ENCODE measurements at places on chromosomes 5 and 9.

- no peak for DNase-seq
Observed at GRCh38 chr5:108639366-108639765, 108.3 kb upstream of the FER start.

GRCh38 chr9:114303571-114303970, 19.3 kb upstream of the ORM1 start:
- no peak for DNase-seq

GRCh38 chr9:97803167-97804058, 49.6 kb upstream of the FOXE1 start:
- DNase-seq: peak; percentile 66

DNA sequence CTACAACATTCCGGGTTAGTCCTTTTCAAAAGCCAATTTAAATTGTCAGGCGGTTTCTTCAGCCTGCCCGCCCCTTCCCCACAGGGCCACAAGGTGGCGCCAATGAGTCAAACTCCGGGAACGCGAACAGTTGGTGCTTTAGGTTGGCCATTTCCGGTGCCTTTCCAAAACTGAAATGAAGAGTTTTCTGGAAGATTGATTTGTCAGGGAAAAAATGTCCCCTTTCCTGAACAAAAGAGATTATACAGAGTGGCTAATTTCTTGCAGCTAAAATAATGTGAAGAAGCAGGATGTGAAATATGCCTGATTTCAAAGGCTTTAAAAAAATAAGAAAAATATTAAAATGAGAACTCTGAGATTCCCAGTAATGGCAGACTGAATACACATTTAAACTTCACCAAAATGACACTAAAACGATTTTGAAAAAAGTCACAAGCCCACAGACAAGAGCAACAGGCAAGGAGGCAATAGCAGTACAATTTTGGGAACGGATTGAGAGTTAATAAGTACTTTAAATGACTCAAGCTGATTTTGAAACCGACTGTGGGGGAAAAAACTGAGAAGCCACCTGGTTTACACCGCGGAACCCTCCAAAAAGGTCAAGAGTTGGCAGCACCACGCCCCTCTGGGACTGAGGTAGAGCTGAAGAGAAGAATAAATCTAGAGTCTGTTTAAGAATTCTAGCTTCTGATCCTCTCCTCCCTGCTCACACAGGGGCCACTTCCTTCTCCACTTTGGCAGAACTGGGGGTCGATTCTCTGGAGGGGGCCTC, 45.7 kb downstream of the SLC46A2 start:
- DNase-seq: peak; percentile 63

- no peak for DNase-seq
Observed at GRCh38 chr5:107553117-107553555, 117.6 kb downstream of the EFNA5 start.

DNA sequence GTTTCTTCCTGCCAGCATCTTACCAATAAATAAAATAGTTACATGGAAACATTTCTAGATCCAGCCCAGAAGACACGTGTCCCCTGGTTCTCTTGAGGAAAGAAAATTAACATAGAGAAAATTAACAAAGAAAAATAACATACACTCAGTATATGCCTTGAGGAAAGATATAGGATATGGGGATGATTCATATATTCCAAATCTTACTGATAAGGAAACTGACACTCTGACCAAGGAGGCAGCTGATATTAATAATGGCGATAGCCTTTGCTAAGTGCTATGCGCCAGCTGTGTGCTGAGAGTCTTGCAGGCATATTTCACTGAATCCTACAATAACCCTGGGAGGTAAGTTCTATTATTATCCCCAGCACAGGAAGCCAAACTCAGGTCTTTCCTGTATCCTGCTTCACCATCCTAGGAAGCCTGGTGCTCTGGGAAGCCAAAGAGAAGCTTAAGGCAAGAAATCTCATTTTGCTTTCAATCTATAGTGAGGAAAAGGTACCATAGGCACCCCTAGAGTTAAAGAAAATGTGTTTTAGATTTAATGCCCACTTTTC, 302.7 kb upstream of the NREP start:
- DNase-seq: no peak

- peak; percentile 28 for DNase-seq
Observed at GRCh38 chr5:157993986-157994691, 135.2 kb upstream of the CLINT1 start.

DNA sequence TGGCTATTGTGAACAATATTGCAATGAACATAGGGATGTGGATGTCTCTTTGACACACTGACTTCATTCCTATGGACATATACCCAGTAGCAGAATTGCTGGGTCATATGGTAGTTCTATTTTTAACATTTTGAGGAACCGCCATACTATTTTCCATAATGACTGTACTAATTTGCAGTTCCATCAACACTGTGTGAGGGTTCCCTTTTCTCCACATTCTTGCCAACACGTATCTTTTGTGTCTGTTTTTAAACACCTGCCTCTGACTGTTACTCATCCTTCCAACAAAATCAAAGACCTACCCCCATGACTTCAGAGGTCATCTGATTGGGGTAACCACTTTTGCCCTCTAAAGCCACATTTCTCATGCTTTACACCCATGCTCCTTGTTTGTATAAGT, 133.5 kb downstream of the MED27 start:
- no peak for DNase-seq

GRCh38 chr5:39794513-39795210, 369.9 kb upstream of the DAB2 start:
- DNase-seq: no peak

- DNase-seq: no peak
Observed at GRCh38 chr9:122116040-122116439, 22.9 kb upstream of the TTLL11 start.

DNA sequence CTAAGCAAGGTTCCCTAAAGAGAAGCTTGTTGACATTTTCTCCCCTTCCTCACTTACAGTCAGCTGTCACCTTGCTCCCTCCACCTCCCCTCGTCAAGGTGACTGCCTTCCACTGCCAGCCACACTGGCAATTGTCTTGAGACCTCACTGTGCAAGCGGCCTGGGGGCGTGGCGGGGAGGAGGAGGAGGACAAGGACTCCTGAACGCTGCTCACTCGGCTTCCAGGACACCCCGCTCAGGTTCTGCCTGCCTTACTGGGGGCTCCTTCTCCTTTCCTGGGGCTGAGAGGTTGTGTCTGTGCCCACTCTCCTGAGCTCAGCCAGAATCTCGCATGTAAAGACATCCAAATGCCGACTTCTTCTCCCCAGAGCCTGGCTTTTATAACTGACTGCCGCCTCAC, 60.3 kb upstream of the LRRTM2 start:
- DNase-seq: no peak

DNA sequence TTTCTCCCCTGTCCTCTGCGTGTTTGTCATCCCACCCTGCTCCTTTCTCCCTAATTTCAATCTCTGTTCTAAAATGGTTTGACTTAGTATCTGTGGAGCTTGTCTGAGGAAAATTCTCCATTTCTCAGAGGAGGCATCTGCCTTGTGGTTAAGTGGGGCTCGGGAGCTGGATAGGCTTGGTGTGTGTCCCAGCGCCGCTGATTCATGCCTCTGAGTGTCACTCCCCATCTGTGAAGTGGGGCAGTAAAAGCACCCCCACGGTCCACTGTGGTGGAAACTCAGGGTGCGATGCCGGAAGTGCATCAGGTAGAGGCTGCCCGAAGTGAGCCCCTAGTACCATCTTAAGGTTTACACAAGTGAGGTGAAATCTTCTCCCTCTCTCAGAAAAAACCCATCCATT, 37.6 kb downstream of the LRSAM1 start:
- no peak for DNase-seq

- no peak for DNase-seq
Observed at GRCh38 chr5:13649656-13650055, 294.8 kb downstream of the DNAH5 start.

GRCh38 chr9:120892748-120893610, 16.0 kb upstream of the PHF19 start:
- peak; percentile 62 for DNase-seq

DNA sequence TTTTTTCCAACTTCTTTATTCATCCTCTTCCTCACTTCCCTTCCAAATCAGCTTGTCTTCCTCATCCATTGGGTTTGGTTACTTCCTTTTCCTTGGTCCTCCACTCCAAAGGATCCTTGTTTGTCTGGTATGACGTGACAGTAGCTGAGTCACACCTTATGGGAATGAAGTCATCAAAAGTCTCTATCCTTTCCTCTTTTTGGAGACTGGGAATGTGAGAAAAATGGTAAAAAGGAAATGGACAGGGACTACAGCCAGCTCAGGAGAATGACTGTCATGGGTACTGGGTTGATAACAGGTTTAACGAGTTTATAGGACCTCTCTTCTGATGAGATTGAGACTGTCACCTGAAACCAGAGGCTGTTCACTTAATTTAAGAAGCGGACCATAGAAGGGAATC, 76.2 kb upstream of the MYO10 start:
- no peak for DNase-seq

- no peak for DNase-seq
Observed at GRCh38 chr9:133569121-133569785, 34.7 kb downstream of the ADAMTSL2 start.

GRCh38 chr5:154190595-154191304, at the start of gene GALNT10:
GALNT10 (plus strand) TSS chr5:154190733; CDS start chr5:154190867, 134 bp downstream.
- DNase-seq: peak; percentile 62

DNA sequence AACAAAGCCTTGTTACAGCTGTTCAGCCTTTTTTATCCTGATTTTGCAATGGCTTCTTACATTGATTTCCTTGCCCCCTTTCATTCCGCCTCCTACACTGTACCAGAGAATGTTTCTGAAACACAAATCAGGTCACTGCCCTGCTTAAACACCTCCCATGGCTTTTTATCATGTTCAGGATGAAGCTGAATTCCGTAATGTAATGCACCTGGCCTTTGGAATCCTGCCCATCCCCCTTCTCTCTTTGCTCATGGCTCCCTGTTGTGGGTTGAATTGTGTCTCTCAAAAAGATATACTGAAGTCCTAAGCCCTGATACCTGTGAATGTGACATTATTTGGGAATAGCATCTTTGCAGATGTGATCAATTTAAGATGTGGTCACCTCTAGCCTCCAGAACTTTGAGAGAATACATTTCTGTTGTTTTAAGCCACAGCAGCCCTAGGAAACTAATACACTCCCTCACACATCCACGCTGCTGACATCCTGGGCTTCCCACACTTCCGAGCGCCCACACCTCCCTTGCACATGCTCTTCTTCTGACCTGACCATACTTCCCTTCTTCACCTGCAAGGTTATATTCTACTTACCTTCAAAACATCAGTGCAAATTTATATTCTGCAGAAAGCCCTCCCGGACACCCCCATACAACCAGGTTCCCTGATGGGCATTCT, 101.2 kb downstream of the DNAH5 start:
- no peak for DNase-seq

GRCh38 chr5:175464074-175464941, 14.1 kb upstream of the SFXN1 start:
- DNase-seq: peak; percentile 57

- DNase-seq: no peak
Observed at GRCh38 chr5:88883059-88883835, at the start of gene MEF2C. MEF2C (minus strand) TSS chr5:88883184; CDS start chr5:88823788, 59,396 bp downstream.

GRCh38 chr9:107674721-107675277, 185.2 kb upstream of the KLF4 start:
- no peak for DNase-seq

GRCh38 chr5:93915142-93915553, 173.7 kb upstream of the POU5F2 start:
- DNase-seq: no peak

GRCh38 chr9:91771864-91772263, 178.2 kb downstream of the ROR2 start:
- DNase-seq: no peak

GRCh38 chr5:17989567-17990563, 355.6 kb downstream of the TAF11L14 start:
- no peak for DNase-seq

DNA sequence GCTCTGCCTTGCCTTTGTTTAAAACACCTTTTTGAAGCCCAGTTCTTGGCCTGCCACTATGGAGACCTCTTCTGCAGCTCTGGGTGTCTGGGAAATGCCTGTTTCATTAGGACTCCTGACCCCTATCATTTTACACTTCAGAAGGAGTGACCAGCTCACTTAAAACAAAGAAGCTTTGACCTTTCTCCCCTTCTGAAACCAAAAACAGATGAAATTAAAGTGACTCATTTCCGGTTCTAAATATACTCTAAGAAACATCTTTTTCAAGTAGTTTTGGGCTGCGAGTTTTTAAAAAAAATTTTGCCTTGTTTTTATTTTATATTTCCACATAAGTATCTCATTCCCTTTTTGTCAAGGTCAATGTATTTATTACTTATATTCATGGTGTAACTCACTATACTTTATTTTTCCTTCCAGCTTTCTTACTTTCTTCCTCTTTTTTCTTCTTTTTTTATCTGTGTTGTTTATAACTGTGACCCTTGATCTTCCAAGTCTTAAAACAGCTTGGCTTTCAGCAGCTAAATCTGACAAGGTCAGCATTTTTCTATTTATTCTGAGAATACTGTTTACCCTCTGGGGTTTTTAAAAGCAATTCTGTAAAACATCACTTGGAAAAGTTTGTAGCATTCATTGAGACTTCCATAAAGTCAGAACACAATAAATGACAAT, 672.9 kb downstream of the NR2F1-AS1 start:
- DNase-seq: no peak

DNA sequence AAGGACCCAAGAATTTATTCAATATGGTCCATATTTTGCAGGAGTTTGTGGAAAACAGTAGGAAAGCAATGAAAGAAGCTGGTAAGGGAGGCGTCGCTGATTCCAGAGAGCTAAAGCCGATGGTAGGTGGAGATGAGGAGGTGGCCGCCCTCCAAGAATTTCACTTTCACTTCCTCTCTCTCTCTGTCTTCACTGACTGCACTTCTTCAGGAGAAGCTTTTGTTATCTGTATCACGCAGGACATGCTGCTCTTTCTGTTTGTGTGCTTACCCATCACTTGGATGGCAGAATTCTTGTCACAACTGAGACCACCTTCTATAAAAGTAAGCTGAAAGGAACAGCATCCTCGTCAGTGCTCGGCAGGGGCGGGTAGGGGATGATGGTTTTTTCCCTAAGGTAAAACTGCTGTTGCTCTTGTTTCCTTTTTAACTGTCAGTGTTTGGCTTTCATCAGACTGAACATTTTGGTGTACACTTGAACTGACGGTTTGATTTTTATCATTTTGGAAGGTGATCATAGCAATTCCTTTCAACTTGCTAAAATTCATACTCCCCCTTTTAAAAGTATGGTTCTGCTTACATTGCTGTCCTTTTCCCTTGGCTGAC, 62.4 kb upstream of the FSD1L start:
- DNase-seq: peak; percentile 25

DNA sequence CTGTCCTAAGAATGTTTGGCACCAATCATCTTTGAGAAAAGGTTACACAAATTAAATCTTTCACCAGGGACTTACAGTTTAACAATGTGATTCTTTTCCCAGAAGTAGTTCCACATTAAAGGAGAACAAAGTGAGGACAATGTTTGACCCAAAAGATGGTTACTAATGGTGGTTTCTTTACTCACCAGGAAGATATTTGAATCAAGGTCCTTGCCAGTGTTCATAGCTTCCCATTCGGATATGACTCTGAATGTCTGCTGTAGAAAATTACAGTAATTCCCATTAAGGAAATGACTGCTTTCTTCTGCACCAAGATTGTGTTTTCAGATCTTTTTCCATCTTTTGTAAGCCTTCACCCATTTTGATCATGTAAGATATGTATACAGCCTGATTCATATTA, 114.6 kb upstream of the ADAMTSL1 start:
- no peak for DNase-seq

- DNase-seq: no peak
Observed at GRCh38 chr5:44266882-44267576, 122.2 kb downstream of the FGF10 start.

- DNase-seq: no peak
Observed at GRCh38 chr9:132590318-132591182, 8.1 kb downstream of the BARHL1 start.
